ENCODE measurements at places on chromosomes 2 and 18.

DNA sequence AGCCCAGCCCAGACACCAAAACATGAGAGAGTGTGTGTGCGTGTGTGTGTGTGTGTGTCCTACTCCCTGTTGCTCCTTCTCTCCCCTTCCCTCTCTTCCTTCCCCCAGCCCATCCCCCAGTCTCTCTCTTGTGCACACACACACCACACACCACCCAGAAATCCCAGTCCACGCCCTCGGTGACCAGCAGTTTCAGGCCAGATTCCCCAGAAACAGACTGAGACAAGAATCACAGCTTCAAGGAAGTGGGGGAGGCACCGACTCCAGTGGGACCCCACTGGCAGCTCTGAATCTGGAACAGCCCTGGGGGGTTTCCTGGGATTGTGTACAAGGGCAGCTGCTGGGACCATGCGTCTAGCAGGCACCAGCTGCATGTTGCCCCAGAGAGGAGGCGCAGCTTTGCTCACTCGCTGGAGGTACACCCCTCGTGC lies 113.5 kb downstream of the NDUFA10 start:
- no peak for DNase-seq

DNA sequence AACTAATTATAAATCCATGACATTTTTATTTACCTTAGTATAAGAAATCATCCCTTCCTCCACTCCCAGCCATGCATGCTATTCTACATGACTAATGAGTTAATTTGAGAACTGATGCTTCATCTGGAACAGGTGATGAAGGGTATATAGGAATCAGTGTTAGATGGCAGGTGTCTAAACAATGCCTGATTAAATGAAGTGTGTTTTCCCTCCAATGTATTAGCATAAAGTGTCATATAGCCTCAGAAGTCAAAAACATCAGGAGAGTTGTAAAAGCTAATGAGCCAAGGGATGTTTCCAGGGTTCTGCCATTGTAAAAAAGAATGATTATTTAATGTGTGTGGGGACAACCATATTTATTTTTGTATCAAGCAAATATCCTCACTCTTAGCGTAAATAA lies 913.8 kb downstream of the DCC start:
- no peak for DNase-seq

DNA sequence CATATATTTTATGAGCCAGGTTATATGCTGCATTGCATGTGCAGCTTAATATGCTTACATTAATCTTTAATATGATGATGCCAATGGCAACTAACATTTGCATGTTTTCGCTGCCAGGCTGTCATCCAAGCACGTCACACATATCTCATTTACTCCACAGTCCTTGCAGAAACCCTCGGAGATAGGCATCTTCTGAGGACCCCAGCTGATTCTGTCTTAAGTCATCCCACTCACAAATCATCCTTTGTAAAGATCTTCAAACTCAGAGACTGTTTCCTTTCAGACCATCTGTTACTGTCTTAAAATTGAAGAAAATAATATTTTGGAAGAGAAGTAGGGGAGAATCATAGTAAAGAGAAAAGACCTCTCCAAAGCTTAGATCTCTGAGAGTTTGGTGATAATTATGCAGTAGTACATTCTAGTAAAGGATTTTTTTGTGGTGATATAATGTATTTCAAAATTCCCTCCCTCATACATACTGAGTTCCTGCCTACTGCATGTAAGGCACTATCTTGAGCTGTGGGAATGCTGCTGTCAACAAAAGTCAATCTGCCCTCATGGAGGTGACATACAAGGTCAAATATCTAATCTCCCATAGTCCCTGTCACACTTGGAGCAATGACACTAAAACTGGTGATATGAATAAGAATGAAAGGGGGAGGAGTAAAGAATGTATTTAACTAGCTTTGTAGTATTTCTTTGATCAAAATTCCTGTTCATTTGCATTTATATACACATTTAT lies 11.0 kb downstream of the ITGA4 start:
- no peak for DNase-seq

GRCh38 chr18:13530033-13530878 lies 196.1 kb downstream of the FAM210A start:
- DNase-seq: no peak

- no peak for DNase-seq
Measured at GRCh38 chr2:234669621-234670020, 172.7 kb upstream of the ARL4C start.

GRCh38 chr2:8797682-8798081 lies 39.7 kb downstream of the KIDINS220 start:
- DNase-seq: no peak

DNA sequence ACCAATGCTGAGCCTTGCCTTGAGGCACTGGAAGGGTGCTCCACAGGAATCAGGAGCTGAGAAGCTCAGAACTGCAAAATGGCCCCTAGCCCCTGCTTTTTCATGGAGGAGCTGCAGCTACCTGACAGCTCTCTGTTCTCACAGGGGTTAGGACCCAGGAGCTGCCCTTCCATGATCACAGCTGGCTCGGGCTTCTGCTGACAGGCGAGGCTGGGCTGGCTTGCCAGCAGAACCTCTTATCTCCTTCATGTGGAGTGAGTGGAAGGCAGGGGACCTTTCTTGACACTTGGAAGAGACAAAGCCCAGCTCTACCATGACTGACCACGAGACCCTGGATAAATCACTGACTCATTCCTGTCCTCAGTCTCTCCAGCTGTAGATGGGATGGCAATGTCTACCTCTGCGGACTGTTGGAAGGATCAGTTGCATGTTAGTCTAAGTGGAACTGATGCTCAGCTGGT lies 113.4 kb downstream of the CAPN13 start:
- no peak for DNase-seq

DNA sequence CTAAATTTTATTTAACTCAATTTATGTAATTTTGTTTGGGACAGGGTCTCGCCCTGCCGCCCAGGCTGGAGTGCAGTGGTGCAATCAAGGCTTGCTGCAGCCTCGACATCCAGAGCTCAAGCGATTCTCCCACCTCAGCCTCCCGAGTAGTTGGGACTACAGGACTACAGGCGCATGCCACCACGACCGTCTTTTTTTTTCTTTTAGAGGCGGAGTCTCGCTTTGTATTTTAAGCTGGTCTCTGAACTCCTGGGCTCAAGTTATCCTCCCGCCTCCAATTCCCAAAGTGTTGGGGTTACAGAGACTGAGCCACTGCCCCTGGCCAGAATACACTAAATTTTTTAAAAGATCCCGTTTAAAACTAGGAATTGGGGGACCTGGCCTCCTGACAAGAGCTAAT lies 18.5 kb downstream of the WNT10A start:
- DNase-seq: no peak

- DNase-seq: no peak
Measured at GRCh38 chr18:34806527-34806926, 96.4 kb downstream of the DTNA start.

DNA sequence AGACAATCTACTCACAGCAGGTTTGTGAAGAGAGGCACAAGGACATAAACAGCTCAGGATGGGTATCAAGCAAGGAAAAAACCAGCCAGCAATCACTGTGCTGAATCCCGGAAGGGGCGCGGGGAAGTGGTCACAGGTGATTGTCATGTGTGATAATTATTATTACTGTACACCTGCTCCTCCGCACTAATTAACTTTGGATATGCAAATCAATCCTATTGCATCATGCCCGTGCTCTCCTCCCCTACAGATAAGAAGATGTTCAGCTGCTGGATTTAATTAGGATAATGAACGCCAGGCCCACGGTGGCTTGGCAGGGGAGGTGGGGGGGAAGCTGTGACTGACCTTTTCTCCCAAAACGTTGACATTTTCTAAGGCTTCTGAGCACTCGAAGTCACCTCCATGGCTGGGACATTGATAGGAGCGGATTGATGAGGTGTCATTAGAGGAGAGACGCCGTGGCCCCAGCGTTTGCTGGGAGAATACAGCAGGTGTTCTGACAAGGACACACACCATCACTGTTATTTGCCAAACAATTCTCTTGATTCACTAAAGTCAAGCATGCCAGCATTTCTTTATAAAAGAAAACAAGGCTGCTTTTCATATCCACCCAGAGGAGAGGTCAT lies 160.3 kb upstream of the VRK2 start:
- DNase-seq: no peak

DNA sequence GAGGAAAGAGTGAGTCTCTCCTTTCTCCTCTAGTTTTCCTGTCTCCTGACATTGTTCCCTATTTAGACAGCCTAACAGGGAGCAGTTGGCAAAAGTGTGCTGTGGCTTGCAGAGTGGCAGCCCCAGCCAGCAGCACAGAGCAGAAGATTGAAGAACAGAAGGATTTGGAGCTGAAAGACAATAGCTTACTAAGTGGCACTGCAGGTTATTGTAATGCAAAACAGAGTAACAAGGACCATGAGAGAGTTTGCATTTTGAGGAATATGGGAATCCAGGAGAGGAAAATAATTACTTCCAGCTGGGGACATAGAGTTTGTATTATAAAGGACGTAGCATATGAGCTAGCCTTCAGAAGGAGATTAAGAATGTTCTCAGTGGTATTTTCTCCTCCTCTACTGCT lies 342.4 kb downstream of the AKAIN1 start:
- DNase-seq: no peak

DNA sequence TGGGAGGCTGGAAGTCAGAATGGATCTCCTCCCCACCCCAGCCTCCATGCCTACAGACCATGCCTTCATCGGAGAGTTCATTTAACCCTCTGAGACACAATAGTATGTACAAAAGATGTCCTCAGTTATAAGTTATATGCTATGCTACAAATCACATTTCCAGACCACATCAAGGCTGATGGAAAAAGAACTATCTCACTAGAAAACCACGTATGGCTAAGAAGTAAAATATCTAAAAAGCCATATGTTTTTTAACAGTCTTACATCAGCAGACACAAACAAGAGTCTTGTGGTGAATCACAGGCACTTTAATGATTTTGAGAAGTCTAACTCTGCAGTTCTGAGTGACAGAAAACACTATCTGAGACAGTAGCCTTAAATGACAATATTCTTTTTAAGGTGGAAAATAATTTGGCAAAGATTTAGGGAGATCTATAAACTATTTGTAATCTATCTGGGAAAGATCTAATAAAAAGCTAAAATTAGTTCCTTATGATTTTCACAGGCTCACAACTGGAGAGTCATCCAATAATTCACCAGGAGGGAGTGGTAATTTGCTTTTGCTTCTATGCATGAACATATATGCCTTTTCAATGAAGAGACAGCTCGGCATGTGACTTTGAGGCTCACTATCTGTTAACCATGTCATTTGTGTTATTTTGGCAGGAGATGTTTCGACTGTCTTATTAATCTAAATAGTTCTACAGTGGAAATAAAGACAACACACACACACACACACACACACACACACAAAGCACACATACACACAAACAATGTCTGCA lies 197.5 kb downstream of the IRS1 start:
- no peak for DNase-seq

DNA sequence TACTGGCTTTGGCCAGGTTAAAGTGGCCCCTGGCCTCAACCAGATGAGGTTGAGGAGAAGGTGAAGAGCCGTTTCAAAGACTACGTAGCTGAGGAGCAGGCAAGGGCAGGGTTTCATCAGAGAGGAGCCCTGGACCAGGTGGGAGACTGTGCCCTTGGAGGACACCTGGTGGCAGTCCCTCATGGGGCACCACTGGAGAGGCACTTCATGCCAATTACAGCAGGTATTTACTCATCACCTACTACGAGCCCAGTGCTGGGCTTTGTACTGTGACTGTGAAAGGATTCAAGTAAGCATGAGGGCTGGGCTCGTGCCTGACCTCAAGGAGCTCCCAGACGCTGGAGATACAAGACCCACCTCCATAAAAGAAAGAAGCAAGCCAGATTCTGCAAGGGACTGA lies 37.6 kb downstream of the SMAD7 start:
- DNase-seq: no peak

- DNase-seq: no peak
Measured at GRCh38 chr2:64157792-64158191, 13.6 kb upstream of the PELI1 start.

GRCh38 chr2:109467701-109468100 lies 146.1 kb downstream of the SEPTIN10 start:
- DNase-seq: no peak

- DNase-seq: no peak
Measured at GRCh38 chr18:49459404-49460171, 857 bp downstream of the DYM start.

GRCh38 chr2:174263997-174264396 lies 15.7 kb upstream of the OLA1 start:
- DNase-seq: peak; percentile 65

GRCh38 chr2:85743304-85743978 lies 10.3 kb upstream of the ATOH8 start:
- DNase-seq: no peak

GRCh38 chr2:241161646-241162281 lies 11.5 kb downstream of the PPP1R7 start:
- peak; percentile 34 for DNase-seq

DNA sequence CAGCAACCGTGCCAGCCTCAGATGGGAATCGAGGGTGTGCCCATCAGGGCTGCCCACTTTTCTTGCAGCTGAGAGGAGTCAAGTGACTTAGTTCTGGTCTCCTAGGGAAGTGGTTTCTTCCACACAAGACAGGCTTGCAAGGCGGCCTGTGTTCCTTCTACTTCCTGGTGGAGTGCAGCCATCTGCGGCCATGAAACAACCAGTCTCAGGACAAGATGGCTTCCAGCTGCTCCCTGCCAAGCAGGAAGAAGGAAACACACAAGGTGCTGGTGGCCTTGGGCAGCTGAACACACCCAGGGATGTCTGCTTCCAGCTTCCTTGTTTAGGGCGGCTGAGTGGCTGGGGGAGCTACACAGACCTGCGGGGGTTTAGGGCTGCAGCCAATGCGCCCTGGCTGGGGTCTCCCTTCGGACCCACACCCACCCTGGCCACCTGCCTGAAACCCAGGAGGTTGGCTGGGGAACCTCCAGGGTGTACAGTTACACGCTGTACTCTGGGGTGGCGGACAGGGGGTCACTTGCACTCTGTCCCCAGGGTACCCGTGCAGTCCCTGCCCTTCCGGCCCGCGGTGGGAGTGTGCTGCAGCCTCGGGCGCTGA lies 34.7 kb downstream of the PTPN18 start:
- no peak for DNase-seq

GRCh38 chr2:126655500-126656430 lies at the start of gene GYPC:
TSS of gene GYPC (plus strand) at chr2:126656158. CDS start at chr2:126656264, 106 bp downstream.
- DNase-seq: no peak

GRCh38 chr2:38260469-38260868 lies 116.6 kb downstream of the ATL2 start:
- no peak for DNase-seq

DNA sequence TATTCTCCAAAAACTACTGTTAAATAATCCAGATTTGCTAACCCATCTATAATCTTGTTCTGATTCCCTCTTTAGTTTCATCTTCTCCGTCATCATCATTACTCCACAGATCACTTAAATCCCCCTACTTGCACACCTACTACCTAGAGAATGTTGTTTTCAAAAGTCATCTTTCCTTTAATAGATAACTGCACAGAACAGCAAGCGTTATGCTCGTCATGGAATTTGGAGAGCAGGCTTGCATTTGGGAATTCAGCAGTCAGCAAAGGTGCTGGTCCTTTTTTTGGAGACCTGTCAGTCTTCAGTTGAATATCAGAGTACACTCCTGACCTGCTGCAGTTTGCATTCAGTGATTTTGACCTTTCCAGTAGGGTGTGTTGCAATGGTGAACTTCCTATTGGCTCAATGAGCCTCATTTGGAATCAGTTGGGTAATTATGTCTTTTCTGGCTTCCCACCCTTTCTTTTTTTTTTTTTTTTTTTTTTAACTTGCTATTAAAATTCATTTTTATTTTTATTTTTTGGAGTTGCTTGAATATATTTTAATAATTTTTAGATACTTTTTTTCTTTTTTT lies 110.6 kb downstream of the HNRNPLL start:
- no peak for DNase-seq
